Motor neuron (in vitro differentiated cells): ENCODE measurements at places on chromosomes 5 and 9. TPM values are rescaled to one million over a fixed set of nuclear protein-coding genes. Genes with fewer than 3 reads are reported as not detected.

DNA sequence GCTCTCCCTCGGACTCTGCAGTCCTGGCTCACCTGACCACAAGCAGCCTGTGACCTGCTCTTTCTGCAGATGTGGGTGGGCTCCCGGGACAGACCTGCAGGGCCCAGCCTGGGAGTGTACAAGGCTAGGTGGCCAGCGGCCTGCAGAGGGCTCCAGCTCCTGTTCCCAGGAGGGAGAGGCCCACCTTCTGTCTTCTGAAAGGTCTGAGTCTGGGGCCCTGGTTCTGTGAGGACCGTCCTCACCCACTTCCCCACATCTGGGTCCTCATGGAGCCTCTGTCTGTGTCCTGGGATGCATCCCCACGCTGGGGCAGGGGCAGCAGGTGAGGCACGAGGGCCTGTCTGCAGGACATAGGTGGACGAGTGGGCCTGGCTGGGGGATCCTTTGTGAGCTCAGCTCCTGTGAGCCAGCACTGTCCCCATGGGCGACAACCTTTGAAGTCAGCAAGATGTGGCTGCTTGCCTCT lies 43.7 kb downstream of the PHF2 start:
- peak; percentile 58 for ATAC-seq

The HEMGN gene
- total RNA-seq: 0.09 TPM in 1 of 2 replicates, not detected in the other

- peak; percentile 92 for ATAC-seq
Observed at GRCh38 chr5:171739271-171739670, 46.3 kb upstream of the SMIM23 start.

The GRIA1 gene
- 43.8 and 45.1 TPM in 2 replicates for total RNA-seq

The SLC25A2 gene
- total RNA-seq: 0.60 and 0.91 TPM in 2 replicates

DNA sequence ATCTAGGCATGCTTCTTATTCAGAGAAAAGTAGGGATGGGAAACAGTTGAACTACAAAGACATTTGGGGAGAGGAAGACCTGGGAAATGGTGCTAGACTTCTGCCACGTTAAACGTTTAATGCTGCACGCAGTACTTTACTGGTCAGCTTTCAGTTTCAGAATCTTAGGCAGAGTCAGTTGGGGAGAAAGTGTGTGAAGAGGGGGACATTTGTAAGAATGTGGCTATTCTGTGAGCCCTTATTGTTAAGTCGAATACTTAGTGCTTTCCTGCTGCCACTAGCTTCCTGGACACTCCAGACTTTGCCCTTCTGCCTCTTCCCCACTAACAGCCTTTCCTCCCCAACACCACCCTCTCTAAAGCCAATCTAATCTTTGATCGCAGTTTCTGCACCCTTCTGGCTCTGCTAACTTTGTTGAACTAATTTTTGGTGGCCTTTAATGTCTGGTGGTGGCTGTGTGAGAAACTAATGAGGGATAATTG lies 6.1 kb downstream of the CYSTM1 start:
- no peak for ATAC-seq

- ATAC-seq: no peak
Observed at GRCh38 chr9:89942643-89943042, 337.8 kb downstream of the GADD45G start.

GRCh38 chr5:31748458-31749172 lies 109.7 kb downstream of the PDZD2 start:
- no peak for ATAC-seq

GRCh38 chr9:74496819-74497747 lies at the start of gene RORB:
Gene RORB, plus strand, starts transcription at chr9:74497335. Its CDS starts 642 bp downstream, at chr9:74497977.
- peak; percentile 89 for ATAC-seq

The NR6A1 gene
- 3.1 and 5.5 TPM in 2 replicates for total RNA-seq

- ATAC-seq: no peak
Observed at GRCh38 chr5:10702040-10702629, 58.9 kb downstream of the DAP start.

GRCh38 chr9:86600291-86600690 lies 246.1 kb upstream of the TUT7 start:
- peak; percentile 38 for ATAC-seq

DNA sequence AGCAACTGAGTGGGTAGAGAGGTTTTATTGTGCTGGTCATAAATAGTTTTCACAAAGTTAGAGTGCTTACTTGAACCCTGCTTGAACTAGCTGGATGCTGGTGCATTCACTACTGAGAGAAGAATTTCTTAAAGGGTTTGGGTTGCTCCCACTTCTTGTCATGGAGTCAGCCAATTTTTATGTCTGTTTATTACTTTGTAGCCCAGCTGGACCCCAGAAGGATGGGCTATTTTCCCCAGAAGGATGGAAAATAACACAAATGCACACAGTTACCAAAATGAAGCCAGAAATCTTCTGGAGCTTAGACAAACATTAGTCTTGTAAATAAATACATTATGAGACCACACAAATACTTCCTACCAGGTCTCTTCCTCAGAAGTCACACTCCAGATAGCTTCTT lies 480.8 kb upstream of the TNC start:
- no peak for ATAC-seq

DNA sequence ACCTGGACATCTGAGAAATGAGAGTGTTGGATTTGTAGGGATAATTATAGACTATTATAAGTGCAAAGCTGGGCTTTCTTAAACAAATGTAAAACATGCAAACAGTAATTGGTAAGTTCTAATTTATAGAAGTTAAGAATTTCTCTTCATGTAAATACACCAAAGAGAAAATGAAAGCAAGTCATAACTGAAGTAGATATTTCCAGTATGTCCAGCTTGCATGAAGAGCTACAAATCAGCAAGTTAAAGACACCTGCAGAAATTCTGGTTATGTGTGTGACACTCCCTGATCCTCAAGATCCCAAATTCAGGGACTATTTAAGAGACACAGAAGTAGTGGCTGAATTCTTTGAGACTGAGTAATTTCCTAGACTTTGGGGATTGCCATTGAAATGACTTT lies 308.9 kb downstream of the TLE4 start:
- no peak for ATAC-seq

DNA sequence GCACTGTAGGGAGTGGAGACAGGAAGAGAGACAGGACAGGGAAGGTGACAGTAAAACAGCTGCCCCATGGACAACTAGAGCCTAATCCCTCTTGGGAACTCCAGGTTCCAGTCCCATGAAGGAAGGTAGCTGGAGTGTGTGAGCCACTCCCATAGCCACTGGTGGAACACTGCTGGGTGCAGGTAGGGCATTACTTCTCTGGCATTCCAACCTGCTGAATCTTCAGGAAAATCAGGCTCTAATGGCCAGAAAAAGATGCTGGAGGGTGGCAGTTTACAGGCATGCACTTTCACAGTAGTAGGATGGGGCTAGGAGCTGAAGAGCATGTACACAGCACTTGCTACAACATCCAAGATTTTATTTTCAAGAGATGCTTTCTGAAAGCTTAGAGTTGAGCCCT lies 259.4 kb downstream of the AUH start:
- ATAC-seq: no peak

The ZNF454 gene
- 0.54 and 1.5 TPM in 2 replicates for total RNA-seq

GRCh38 chr9:110916403-110916802 lies 121.9 kb downstream of the LPAR1 start:
- no peak for ATAC-seq

DNA sequence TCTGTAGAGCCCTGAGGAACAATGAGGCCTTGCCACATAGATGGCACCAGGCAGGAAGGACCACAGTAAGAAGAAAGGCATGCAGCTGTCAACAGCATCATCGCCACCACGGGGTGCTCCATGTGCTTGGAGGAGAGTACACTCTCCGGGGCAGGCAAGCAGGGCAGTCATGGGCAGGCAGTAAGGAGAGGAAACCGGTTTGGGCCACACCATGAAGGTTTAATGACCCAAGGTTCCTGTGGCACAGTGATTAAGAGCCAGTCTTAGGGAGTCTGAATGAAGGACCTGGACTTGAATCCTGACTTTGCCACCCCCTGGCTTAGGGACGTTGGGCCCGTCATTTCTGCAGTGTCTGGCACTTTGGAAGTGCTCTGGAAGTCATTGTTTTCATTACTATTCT lies 80.6 kb upstream of the ZBTB43 start:
- ATAC-seq: no peak

DNA sequence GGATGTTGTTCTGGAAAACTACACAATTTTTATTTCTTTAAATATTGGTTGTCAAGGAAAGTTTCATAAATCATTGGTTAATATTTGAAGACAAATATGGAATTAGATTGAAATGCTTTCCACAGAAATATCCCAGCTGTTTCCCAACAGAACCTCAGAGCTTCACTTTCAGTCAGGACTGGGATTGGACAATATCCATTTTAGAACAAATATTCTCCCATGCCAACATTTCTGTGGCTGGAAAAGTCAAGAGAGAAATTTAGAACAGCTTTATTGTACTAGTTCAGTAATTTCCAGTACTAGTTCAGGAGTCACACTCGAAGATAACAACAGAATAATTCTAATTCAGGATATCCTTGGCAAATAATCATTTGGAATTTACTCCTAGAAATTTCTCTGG lies 116.1 kb upstream of the TUT7 start:
- ATAC-seq: no peak

DNA sequence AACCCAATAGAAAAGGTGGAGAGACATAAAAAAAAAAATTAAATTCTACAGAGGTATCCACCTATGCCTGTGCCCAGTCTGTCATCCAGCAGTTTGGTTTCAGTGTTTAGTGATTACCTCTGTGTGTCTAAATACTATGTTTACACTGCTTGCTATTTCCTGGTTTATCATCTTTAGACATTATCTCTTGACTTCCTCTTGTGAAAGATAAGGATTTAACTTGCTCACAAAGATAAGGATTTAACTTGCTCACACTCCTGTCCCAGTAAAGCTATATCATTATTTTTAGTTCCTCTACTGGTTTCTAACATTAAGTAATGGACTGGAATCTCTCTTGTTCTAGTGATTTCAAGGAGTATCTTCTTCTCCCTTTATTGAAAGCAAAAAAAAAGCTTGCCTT lies 53.9 kb upstream of the ZFR start:
- ATAC-seq: no peak
